ENCODE measurements at places on chromosomes 5 and 9.

GRCh38 chr5:146003852-146004251, 67.5 kb downstream of the SH3RF2 start:
- ATAC-seq = no peak

- no peak for ATAC-seq
Observed at GRCh38 chr9:22308177-22308576, 138.4 kb upstream of the DMRTA1 start.

DNA sequence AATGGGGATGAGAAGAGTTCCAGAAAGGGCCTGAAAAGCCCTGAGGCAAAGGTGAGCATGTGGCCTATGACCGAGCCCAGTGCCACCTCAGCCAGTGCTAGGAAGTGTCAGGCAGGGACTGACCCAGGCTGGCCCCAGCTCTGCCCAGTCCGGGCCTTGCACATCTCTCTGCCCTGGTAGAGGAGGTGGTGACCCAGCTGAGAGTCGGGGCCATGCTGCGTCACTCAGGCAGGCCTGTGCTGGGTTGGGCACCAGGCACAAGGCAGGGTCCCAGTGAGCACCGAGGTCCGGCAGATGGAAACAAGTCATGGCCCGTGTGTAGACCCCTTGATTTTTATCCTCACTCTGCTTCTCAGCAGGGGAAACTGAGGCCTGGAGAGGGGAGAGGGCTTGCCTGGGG, 729 bp downstream of the CDHR2 start:
- no peak for ATAC-seq

- peak; percentile 23 for ATAC-seq
Observed at GRCh38 chr5:148085310-148085709, 21.5 kb downstream of the SPINK5 start.

GRCh38 chr5:32498484-32498883, 53.9 kb upstream of the ZFR start:
- ATAC-seq = no peak

DNA sequence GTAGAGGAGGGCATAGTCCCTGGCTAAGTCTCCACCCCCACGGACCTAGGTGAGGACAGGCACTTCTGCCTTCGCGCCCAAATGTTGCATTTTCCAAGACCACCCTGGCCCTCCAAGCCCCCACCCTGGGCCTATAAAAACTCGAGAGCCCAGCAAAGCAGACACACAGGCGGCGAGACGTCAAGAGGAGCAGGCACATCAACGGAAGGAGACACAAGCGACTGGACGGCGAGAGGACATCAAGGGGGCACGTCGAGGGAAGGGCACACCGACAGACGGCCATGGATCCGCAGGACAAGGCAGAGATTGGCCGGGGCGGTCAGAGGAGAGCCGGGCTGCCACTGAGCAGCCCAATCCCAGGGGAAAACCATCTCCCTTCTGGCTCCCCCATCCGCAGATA, 348.0 kb downstream of the MTRR start:
- no peak for ATAC-seq

Data from esophagus mucosa (tissue), 1 donor.